ENCODE measurements at places on chromosomes 2 and 18. TPM values are rescaled to one million over a fixed set of nuclear protein-coding genes. Genes with fewer than 3 reads are reported as not detected.

The PDCD1 gene
- not detected for total RNA-seq

The MEIS1 gene
- total RNA-seq = 131 TPM

The PREPL gene
- total RNA-seq = 64.0 TPM

The COMMD1 gene
- 44.5 TPM for total RNA-seq

The STEAP3 gene
- 23.6 TPM for total RNA-seq

The KCNF1 gene
- not detected for total RNA-seq

The TUBB8B gene
- not detected for total RNA-seq

The SLC9A2 gene
- not detected for total RNA-seq

The PLGLB2 gene
- total RNA-seq = 2.1 TPM

The PDE11A gene
- 0.33 TPM for total RNA-seq

The FOXD4L1 gene
- 0.12 TPM for total RNA-seq

The LBX2 gene
- 2.0 TPM for total RNA-seq

The ASB18 gene
- total RNA-seq = not detected

The PPP3R1 gene
- 33.9 TPM for total RNA-seq

The GRP gene
- not detected for total RNA-seq

The TTC31 gene
- total RNA-seq = 26.9 TPM

The THOC1 gene
- total RNA-seq = 46.2 TPM

The PLCL1 gene
- total RNA-seq = 1.9 TPM

Measured in uterine smooth muscle cell (primary cell).